Osteoblast (primary cell): ENCODE measurements at places on chromosomes 11 and 22. TPM values are rescaled to one million over a fixed set of nuclear protein-coding genes. Genes with fewer than 3 reads are reported as not detected.

TPBGL gene
- not detected in 2 replicates for total RNA-seq

MAP4K2 gene
- 6.2 and 9.8 TPM in 2 replicates for total RNA-seq

TEAD1 gene
- 166 and 176 TPM in 2 replicates for total RNA-seq

LSP1 gene
- total RNA-seq = 41.0 and 54.6 TPM in 2 replicates

- no peak overlapping the region for H3K27ac ChIP-seq
- DNase-seq = no peak
- H3K27me3 ChIP-seq = no peaks in the 10 kb centered on the region
- no peaks in the 10 kb centered on the region for H3K36me3 ChIP-seq
- H3K4me1 ChIP-seq = no peaks in the 10 kb centered on the region
These were observed 15.3 kb upstream of the RAB30 start for GRCh38 chr11:83087035-83087434.

DNA sequence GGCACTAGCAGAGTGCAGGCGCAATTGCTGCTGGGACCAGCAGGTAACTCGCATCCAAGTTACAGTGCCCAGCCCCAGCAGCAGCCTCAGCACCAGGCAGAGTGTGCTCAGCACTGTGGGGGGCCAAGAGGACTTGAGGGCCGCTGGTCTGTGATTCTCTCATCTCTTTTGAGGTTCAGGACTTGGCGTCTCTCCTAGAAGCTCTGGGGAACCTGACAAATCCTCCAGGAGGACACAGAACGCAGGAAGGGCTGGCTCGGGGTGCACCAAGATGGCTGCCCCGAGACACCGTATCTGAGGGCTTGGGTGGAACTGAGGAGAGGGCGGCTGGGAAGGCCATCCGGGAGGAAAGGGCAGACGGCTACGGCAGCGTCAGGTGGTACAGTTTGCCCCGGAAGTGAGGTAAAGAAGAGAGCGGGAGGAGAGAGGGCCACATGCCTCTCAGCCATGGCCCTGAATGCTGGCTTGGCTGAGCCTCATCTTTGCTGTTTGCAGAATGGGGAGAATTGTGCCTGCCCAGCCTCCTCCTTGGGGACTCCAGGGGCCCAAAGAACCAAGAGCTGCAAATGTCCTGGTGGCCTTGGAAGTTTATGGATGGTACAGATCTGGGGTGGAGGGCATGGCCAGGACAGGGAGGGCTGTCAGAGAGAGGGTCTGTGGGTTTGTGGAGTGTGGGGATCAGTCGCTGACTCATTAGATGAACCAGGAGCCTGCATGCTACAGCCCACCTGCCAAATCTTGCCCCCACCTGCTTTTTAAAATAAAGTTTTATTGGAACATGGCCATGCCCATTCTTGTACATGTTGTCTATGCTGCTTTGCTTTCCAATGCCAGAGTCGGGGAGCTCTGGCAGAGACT is 78.0 kb downstream of the MYEOV start:
- peak; percentile 58 for DNase-seq
- no peaks in the 10 kb centered on the region for H3K36me3 ChIP-seq
- no peaks in the 10 kb centered on the region for H3K27me3 ChIP-seq
- no peak overlapping the region for H3K27ac ChIP-seq
- no peak overlapping the region for H3K4me3 ChIP-seq

DNA sequence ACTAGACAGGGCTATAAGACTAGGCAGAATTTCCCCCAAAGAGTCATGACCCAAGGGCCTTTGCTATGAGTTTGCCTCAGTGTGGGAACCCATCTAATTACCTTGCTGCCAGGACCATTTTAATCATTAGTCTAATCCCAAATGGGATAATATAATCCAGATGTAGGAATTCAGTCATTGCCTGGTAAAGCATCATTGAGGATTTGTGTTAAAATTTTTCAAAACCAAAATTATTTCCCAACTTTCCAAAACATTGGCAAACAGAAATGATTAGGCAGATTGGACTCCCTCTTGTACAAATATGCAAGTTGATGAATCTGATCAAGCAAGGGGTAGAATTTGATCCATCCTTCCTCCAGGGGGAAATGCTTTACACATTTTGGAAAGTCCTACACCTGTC is 16.2 kb upstream of the MMP13 start:
- no peak overlapping the region for H3K4me3 ChIP-seq
- H3K27me3 ChIP-seq = no peaks in the 10 kb centered on the region
- no peaks in the 10 kb centered on the region for H3K36me3 ChIP-seq
- H3K27ac ChIP-seq = no peak overlapping the region

- H3K4me3 ChIP-seq = no peak overlapping the region
- H3K4me1 ChIP-seq = no peaks in the 10 kb centered on the region
- no peaks in the 10 kb centered on the region for H3K27me3 ChIP-seq
- no peak overlapping the region for H3K27ac ChIP-seq
- no peaks in the 10 kb centered on the region for H3K36me3 ChIP-seq
- peak; percentile 46 for DNase-seq
These were observed 493.3 kb downstream of the BUD13 start for GRCh38 chr11:116279511-116279910.

DNA sequence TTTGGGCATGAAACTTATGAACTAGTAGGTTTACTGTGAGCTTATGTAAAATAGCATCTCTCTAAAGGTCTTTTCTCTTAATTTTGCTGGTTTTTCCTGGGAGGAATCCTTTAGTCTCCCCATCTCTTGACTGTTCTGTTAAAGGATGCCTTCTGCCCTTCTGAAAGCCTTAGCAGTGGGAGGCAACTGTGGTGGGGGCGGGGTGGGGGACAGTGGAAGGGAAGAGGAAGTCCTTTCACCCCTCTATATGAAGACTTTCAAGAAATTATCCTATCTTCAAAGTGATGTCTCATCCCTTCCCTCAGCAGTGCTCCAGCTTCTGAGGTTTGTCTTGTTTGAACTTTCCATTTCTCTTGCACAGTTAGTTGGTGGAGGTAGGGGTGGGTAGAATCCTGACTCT is 73.1 kb downstream of the ELP4 start:
- no peaks in the 10 kb centered on the region for H3K4me1 ChIP-seq
- H3K4me3 ChIP-seq = no peak overlapping the region
- no peak for DNase-seq
- no peaks in the 10 kb centered on the region for H3K27me3 ChIP-seq

DNA sequence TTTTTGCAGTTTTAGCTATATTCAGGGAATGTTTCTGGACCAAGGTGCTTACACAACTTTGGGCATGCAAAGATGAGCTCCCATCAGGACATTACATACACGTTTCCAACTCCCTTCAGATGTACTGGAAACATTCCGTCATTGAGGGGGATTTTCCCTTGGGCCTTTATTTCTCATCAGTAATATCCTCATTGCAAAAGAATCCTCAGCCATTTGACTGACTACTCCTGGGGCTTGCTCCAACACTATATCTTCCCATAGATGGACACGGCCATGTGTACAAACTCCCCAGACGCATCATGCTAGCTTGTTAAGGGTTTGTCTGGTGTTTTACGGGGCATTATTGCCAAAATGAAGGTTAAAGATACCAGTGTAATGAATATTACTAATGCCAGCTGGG is 59.3 kb upstream of the NUP160 start:
- DNase-seq = peak; percentile 92
- peaks cover 13% of the 10 kb centered on the region for H3K4me1 ChIP-seq
- H3K27ac ChIP-seq = peak overlapping the region; percentile 56
- no peaks in the 10 kb centered on the region for H3K27me3 ChIP-seq
